ENCODE measurements at places on chromosomes 12 and 14.

DNA sequence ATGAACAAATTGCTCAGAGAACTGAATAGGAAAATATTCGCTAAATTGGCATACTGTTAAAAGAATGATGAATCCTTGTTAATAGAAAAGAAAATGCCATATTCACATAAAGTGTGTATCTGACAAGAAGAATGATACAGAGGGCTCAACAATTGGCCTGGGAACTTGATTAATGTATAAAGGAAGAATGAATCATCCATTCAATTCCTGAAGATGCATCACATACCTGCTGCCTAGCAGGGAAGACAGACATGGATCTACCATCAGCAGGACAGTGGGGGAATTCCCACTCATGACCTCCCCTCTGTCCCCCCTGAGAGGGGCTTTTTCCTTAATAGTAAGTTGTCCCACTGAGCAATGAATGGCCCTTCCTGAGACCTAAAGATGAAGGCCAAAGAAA lies 13.5 kb downstream of the PTPN21 start:
- DNase-seq = no peak

DNA sequence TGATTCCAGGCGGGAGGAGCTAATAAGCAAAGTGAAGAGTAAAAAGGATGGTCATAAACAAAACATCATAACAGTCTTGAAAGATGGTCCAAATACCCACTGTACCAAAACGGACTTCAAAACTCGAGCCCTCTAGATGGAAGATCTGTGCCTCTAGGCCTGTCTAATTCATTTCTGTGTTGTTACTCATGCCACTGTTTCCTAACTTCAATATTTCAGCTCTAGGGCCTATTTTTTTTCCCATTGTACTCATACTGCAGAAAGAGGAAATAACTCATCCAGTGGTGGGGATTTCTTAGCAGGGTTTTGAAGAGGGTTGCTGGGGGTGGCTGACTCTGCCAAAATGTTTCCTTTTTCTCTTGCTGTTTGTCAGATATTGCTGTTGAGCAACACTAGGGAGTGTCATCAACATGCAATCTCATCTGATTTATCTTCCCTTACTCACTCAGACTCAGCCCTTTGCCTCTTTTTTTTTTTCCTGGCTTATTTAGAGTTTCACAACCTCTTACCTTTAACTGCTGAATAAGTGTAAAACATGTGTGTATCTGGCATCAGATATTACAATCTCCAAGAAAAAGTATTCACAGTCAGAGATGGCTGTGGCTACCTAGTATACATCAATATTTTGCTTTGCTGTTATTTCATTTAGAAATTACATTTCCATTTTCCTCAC lies 189.6 kb downstream of the DUSP6 start:
- no peak for DNase-seq

DNA sequence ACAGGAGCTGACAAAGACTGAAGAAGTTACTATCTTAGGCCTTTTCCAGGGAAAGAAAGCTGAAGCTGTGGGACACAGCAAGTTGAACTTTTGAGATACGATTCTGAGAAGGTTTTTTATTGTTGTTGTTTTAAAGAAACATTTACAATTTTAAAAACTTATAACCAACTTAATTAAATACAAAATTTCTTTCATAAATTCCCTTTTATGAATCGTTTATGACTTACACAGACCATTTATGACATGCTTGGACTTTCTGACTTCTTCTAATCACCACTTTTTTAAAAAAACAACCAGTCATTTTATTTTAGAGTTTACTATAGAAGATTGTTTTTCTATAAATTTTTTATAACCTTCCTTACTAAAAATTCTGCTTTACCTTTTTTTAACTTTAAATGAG lies 68.7 kb downstream of the DHRS2 start:
- no peak for DNase-seq

- DNase-seq = no peak
These were observed 22.3 kb downstream of the OTOGL start for GRCh38 chr12:80121661-80122060.

DNA sequence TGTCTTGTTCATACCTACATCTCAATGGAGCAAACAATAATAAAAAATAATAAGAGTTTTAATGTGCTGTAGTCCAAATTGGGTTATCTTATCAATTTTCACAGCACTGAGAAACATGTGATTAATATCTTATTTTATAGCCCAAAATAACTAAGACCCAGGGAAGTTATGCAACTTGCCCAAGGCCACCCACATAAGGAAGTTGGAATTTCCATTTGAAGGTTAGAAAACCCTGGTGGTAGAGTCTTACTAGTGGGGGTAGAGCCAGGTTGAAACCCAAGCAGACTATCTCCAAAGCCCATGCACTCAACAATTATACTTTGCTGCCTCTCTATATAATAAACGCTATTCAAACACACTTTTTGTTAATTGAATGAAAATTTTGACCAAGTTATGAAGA lies 270.0 kb upstream of the CAND1 start:
- no peak for DNase-seq

GRCh38 chr12:107079172-107080011 lies 14.0 kb downstream of the CRY1 start:
- no peak for DNase-seq

DNA sequence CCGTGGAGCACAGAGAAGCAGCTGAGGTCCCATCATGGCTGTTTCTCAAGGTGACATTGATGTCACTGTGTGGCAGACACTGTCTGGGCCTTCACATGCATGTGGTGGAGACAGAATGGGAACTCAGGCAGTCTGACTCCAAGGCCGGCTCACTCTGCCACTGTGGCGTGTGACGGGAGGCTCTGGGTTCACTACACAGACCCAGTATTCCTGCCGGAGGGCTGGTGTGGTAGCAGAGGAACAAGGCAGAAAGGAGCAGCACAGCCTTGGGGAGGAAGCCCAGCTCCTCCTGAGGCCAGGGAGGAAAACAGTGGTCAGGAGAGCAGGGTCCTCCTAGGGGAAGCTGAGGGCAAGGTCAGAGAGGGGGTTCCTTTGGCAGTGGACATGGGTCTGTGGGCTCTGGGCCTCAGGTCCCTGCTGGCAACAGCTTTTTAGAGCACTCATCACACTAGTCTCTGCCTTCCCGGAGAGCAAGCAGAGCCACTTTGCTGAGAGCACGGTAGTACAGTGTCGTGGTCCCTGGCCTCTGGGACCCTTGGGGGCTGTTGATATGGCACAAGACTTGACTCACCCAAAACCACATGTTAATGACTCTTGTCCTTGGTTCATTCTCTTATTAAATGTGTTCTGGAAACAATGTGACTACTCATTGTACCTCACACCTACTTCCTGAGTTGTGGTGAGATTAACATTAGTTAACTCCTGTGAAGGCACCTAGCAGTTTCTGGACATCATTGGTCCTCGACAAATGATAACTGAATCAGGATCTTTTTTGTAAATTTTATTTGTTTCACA lies 21.3 kb downstream of the DCAF4 start:
- DNase-seq = no peak

DNA sequence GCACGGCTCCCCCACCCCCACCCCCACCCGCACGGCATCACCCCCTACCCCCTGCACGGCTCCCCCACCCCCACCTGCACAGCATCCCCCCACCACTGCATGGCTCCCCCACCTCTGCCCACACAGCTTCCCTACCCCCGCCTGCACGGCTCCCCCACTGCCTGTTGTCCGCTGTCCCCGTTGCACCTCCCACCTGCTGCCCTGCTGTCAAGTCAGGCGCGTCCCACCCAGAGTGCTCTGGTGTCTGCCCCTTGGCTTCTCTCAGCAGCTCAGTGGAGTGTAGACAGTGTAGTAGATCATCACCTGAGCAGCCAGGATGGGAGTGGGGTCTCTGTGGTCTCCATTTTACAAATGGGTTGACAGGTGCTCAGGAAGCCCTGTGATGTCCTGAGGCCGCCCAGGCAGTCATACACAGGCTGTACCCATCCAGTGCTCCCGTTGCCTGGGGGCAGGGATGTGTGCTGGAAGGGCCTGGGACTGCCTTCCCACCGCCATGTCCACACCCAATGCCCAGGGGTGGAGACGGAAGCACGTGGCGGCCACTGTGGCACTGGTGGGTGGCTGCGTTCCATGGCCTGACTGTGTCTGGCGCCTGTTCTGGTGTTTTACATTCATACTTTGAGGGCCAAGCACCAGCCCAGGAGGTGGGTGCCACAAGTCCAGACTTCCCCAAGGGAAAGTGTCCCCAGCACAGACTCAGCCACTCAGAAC lies 32.5 kb downstream of the PACS2 start:
- DNase-seq = no peak

- DNase-seq = no peak
These were observed 257.8 kb downstream of the DPF3 start for GRCh38 chr14:72636094-72636493.

DNA sequence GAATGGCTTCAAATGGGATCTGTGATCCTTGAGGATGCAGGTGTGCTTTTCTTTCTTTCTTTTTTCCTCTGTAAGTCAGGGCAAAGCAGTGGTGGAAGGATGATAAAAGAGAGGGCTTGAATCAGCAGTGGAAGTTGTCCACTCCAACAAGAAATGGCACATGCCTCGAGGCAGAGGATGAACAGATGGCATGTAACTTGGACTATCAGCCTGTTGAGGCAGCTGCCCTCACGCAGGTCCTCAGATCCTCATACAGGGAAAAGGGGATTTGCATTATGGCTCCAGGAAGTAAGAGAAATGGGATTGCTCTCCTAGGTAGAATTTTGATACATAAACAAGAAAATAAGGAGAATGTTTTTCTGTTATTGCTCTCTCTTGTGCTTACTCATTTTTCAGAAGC lies 368.0 kb downstream of the FUT8 start:
- no peak for DNase-seq

- no peak for DNase-seq
These were observed 71.9 kb downstream of the NTF3 start for GRCh38 chr12:5503774-5504173.

DNA sequence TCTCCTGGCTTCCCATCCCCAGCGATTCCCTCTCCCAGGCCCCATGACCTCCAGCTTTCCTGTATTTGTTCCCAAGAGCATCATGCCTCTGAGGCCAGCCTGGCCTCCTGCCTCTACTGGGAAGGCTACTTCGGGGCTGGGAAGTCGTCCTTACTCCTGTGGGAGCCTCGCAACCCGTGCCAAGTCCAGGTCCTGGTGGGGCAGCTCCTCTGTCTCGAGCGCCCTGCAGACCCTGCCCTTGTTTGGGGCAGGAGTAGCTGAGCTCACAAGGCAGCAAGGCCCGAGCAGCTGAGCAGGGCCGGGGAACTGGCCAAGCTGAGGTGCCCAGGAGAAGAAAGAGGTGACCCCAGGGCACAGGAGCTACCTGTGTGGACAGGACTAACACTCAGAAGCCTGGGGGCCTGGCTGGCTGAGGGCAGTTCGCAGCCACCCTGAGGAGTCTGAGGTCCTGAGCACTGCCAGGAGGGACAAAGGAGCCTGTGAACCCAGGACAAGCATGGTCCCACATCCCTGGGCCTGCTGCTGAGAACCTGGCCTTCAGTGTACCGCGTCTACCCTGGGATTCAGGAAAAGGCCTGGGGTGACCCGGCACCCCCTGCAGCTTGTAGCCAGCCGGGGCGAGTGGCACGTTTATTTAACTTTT lies 14.3 kb downstream of the C12orf43 start:
- DNase-seq = no peak

- no peak for DNase-seq
These were observed 396.6 kb downstream of the SNAPC1 start for GRCh38 chr14:62158779-62159178.

DNA sequence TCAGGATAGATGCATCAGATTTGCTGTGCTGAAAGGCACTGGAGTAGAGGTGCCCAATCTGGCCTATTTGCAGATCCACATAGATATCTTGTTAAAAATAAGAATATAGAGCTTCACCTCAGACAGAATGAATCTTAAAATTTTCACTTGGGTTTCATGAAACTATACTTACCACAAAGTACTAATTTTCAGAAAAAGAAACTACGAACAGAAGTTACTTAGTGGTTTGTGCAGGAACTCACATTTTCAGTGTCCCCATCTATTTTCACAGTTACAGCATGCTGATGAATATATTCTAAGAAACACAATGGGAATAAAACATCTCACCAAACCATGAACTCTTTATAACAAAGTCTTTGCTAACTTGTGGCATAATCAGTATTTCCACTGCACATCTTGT lies 449.4 kb downstream of the RERGL start:
- no peak for DNase-seq

DNA sequence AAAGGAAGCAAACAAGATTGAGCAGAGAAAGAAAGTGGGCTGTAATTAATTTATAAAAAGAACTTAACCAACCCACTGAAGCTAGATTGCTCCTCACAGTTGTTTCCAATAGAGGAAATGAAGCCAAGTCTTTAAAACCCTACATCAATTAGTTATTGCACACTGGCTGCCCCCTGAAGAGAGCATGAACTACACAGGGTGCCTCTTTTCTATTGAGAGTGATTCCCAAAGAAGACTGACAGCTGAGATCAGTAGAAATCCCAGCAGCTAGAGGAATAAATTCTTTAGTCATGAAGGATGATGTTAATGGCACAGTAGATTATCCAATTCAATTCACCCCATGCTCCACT lies 8.6 kb upstream of the USP15 start:
- DNase-seq = no peak

GRCh38 chr12:42382013-42382696 lies 56.2 kb downstream of the PPHLN1 start:
- DNase-seq = no peak

DNA sequence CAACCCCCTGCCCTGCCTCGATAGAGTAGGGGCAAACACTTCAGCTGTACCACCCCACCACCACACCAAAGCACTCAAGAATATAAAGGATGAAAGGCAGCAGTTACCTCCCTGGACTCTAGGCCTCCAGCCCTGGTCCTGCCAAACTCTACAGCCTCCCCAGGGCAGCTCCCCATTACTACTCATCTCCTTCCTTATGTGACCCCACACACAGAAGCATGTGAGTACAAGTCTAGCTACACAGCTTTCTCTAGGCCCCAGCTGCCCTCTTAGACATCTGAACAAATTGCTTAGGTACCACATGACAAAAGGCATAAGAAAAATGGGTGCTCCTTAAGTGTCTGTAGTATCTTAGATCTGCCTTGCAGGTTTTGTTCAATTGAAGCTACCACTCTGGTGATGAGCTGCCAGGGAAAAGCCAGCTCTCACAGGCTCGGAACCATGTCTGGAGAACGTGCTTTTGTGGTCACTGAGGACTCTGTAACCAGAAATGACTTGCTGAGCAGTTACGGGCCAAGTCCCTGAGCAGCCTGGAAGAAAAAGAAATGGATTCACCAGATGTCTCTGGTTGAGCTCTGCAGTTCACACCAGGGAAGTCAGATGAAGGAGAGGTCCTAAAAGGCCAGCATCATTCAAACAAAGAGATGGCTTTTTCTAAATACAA lies 32.8 kb downstream of the FMNL3 start:
- no peak for DNase-seq

- DNase-seq = no peak
These were observed 64.9 kb upstream of the DICER1 start for GRCh38 chr14:95222151-95222631.

- no peak for DNase-seq
These were observed 188.4 kb downstream of the PAH start for GRCh38 chr12:102728506-102729242.

GRCh38 chr14:103273745-103274615 lies 60.1 kb upstream of the EIF5 start:
- DNase-seq = no peak

DNA sequence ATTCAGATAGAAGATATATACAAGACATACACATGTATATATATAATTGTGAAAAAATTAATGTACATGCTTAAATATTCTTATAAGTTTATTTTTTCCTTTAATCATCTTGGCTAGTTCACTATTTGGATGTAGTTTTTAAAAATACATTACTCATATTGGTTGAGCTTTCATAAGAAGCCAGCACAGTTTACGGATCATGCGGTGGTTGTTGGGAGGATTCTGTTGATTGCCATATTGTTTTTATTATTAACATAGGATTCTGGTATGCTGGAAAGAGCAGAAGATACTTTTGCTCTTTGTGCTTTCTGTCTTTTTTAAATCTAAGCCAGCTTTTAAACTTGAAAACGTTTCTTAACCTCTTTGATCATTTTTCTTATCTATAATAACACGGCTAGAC lies 163.4 kb downstream of the OTOGL start:
- no peak for DNase-seq

Data from NCI-H1092 (cell line).